ENCODE measurements at places on chromosomes 13 and 19. TPM values are rescaled to one million over a fixed set of nuclear protein-coding genes. Genes with fewer than 3 reads are reported as not detected.

Gene MAST3
- total RNA-seq = 31.4 TPM

Gene UGGT2
- total RNA-seq = 6.0 TPM

Gene TPTE2
- total RNA-seq = 0.19 TPM

Gene IGSF23
- not detected for total RNA-seq

Gene MISP3
- total RNA-seq = 0.59 TPM

Gene CLEC17A
- total RNA-seq = 0.28 TPM

Gene TEX29
- total RNA-seq = 0.67 TPM

Gene CEACAM8
- not detected for total RNA-seq

Gene BSG
- 236 TPM for total RNA-seq

Gene HS6ST3
- total RNA-seq = not detected

Gene CERS1
- total RNA-seq = not detected

Gene CYSLTR2
- 15.8 TPM for total RNA-seq

Gene CADM4
- 0.59 TPM for total RNA-seq

Gene RNF17
- total RNA-seq = not detected

Data from natural killer cell treated with Interleukin-12 subunit alpha and Interleukin-12 subunit beta and Interleukin-15 and Interleukin-18, amount 100 ng/mL, for 72 hours (primary cell).